CD4-positive, alpha-beta T cell (primary cell): ENCODE measurements at places on chromosomes 11 and 22. TPM values are rescaled to one million over a fixed set of nuclear protein-coding genes. Genes with fewer than 3 reads are reported as not detected.

WEE1 gene
- total RNA-seq = 9.3 TPM

TEX12 gene
- 0.39 TPM for total RNA-seq

MB gene
- total RNA-seq = not detected

CRYBB3 gene
- not detected for total RNA-seq

SAA1 gene
- total RNA-seq = not detected

RAB3IL1 gene
- total RNA-seq = not detected

OR5D14 gene
- total RNA-seq = not detected

CEND1 gene
- not detected for total RNA-seq
